LHCN-M2 (cell line): ENCODE measurements at places on chromosomes 7 and 10. TPM values are rescaled to one million over a fixed set of nuclear protein-coding genes. Genes with fewer than 3 reads are reported as not detected.
A peak's percentile ranks its signal among the peaks of the same experiment; 100 is the strongest.

The ADARB2 gene
- 0.11 and 0.83 TPM in 2 replicates for total RNA-seq

DNA sequence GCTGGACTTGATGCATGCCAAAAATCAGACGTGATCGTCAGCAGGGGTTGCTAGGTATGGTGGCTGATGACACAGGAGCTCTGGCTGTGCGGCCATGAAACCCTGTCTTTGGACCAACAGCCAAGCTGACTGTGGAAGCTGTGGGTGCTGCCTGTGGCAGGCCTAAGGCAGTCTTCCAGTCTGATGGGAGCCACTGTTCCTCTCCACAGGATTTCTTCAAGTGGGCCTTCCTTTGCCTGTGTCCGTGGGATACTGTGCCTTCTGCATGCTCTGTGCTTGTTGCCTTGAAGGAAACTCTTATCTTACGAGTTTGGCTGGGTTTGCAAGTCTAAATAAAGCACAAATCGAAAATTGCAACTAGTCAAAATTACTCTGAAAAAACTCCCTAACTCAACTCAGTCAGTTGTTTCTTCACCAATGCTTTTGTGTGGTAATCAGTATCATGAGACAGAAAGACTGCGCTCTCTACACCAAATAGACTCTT, 101.9 kb upstream of the PDLIM1 start:
- no peak for DNase-seq

DNA sequence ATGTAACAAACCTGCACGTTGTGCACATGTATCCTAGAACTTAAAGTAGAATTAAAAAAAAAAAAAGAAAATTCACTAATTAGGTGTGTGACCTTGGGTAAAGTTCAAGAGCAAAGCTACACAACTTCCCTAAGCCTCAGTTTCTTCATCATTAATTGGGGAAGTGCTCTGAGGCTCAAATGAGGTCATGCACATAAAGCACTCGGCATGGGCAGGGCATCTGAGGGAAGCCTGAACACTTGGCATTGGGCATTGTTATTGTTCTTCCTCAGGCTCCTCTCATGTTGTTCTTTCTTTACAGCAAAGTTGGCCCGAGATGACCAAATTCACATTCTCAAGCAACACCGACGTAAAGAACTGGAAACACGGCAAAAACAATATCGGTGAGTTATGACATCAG, 21.5 kb downstream of the ALOX5 start:
- DNase-seq = no peak

- no peak for DNase-seq
Measured at GRCh38 chr7:36455646-36456045, 66.0 kb downstream of the ANLN start.

DNA sequence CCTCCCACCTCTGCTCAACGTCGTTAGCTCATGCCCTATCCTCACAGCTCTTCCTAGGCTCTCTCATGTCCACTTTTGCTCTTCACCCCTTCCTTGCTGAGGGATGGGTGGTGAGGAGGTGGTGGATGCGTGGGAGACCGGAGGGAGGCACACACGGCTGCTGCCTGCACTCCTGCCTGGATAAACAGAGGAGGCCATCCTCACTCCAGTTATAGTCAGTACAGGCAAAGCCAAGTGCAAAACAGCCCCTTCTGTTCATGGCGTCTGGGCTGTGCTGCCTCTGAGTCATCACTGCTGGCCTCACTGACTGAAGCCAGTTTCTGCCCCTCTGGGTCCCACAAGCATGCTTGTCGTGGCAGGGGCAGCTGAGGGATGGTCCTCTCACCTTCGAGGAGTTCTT, 31.9 kb upstream of the LRRC4 start:
- DNase-seq = no peak

- DNase-seq = no peak
Measured at GRCh38 chr10:131252567-131253276, 58.8 kb downstream of the TCERG1L start.

DNA sequence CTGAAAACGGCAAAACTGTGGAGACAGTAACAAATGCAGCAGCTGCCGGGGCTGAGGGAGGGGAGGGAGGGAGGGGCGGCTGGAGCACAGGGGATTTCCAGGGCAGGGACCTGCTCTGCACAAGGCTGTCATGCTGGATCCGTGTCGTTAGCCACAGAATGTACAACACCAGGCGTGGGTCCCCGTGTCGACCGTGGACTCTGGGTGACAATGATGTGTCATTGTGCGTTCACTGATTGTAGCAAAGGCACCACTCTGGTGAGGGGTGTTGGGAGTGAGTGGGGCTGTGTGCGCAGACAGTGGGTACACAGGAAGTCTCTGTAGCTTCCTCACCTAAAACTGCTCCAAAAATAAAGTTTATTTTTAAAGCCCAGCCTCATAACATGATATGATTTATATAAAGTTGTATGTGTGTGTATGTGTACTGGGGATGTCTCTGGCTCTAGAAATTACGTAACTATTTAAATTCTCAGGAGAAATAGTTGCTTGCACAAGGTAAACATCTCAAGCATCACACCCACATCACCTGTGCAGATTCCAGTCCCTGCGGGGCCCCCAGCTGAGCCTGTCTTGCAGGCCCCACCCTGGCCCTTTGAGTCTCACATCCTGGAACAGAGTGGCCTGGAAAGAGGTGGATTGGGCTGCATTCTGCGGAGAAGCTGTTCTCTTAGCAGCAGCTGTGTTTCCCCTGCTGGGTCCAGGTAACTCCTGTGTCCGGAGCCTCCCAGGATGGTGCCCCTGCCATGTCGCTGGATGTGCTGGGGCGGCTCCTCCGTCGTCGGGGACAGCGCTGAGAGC, 135.7 kb downstream of the DYNC2I1 start:
- no peak for DNase-seq

The ABCB1 gene
- 0.29 and 0.38 TPM in 2 replicates for total RNA-seq

- no peak for DNase-seq
Measured at GRCh38 chr10:49290131-49290530, 8.8 kb upstream of the C10orf71 start.

- DNase-seq = no peak
Measured at GRCh38 chr10:74855027-74855426, 28.6 kb downstream of the KAT6B start.

GRCh38 chr10:73076360-73077183, 20.1 kb downstream of the P4HA1 start:
- peak; percentile 64 for DNase-seq

The HYAL4 gene
- total RNA-seq = not detected in 2 replicates

The AGR2 gene
- total RNA-seq = not detected in 2 replicates
